Activated T-helper 2 cell treated with anti-CD3 and anti-CD28 coated beads, Interferon-gamma antibody, Interleukin-2, Interleukin-4, amounts not matched to agents 10 μg/mL and 5 μg/mL and 100 μg/mL, durations not matched to agents 14 hours and 24 hours and 36 hours (primary cell): ENCODE measurements at places on chromosomes 13 and 19.

GRCh38 chr13:42895776-42896175 lies 96.3 kb downstream of the EPSTI1 start:
- H3K4me1 ChIP-seq = peaks cover 5% of the 10 kb centered on the region
- H3K4me3 ChIP-seq = no peak overlapping the region
- H3K36me3 ChIP-seq = peaks cover 37% of the 10 kb centered on the region
- no peaks in the 10 kb centered on the region for H3K27me3 ChIP-seq
- DNase-seq = no peak
- H3K27ac ChIP-seq = no peak overlapping the region

GRCh38 chr13:44389876-44390275 lies 16.3 kb downstream of the SERP2 start:
- peaks cover 7% of the 10 kb centered on the region for H3K27me3 ChIP-seq
- no peak overlapping the region for H3K27ac ChIP-seq
- DNase-seq = no peak

DNA sequence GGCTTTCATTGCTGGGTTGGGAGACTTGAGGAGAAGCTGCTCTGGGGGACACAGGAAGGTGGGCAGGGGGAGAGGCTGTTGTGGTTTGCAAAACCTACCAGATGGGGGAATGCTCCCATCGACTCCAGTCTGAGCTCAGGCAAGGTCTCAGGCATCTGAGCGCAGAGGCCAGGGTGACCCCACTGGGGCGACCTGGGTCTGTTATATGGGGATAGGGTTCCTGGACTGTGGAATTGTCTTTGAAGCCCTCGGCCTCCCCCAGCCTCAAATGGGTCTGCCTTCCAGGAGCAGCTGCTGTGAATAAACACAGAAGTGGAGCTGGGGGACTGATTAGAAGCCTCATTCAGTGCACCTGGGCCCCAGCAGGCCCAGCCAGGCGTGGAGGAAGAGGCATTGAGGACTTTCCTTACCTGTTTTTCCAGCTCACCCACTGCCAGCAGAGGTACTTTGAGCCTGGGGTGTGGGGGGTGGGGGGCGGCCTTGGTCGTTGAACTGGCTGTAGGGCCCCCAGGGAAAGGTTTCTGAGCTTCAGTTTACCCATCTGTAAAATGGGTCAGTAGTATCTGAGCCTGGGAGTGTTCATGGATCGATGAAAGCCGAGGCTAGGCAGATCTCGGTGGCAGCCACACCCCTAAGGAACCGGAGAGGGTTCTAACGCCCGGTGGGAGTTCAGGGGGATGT lies 1.4 kb downstream of the CERS4 start:
- peaks cover 2% of the 10 kb centered on the region for H3K27me3 ChIP-seq
- H3K27ac ChIP-seq = peak overlapping the region; percentile 91
- H3K4me3 ChIP-seq = peak overlapping the region; percentile 94
- peaks cover 24% of the 10 kb centered on the region for H3K4me1 ChIP-seq
- no peak for DNase-seq

GRCh38 chr13:97423300-97424045 lies 10.5 kb upstream of the RAP2A start:
- H3K27me3 ChIP-seq = peaks cover 25% of the 10 kb centered on the region
- H3K27ac ChIP-seq = no peak overlapping the region
- no peak for DNase-seq
- H3K4me3 ChIP-seq = no peak overlapping the region
- no peaks in the 10 kb centered on the region for H3K36me3 ChIP-seq
- H3K4me1 ChIP-seq = no peaks in the 10 kb centered on the region

GRCh38 chr19:24073807-24074206 lies 13.2 kb upstream of the ZNF254 start:
- no peak overlapping the region for H3K27ac ChIP-seq
- H3K4me1 ChIP-seq = no peaks in the 10 kb centered on the region
- peaks cover 56% of the 10 kb centered on the region for H3K36me3 ChIP-seq

GRCh38 chr13:111239764-111240670 lies 80.4 kb upstream of the TEX29 start:
- H3K27me3 ChIP-seq = no peaks in the 10 kb centered on the region
- no peak overlapping the region for H3K4me3 ChIP-seq
- peak overlapping the region; percentile 2 for H3K27ac ChIP-seq
- H3K36me3 ChIP-seq = peaks cover 58% of the 10 kb centered on the region
- peaks cover 1% of the 10 kb centered on the region for H3K4me1 ChIP-seq
- no peak for DNase-seq

DNA sequence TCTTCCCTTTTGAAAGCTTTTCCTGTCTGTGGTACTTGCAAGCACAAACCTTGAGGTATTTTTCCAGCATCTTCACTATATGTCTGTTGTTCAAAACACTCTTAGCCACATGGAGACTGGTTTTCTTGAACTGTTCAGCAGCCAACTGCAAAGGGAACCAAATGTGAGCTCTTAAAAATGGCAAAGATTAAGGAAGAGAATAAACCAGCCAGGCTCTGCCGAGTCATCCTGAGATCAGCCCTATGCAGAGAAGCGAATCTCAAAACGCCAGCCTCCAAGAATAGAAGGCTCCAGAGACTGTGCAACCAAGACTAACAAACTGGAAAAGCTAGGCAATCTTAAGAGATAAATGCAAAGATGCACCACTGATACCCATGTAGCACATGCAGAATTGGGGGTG lies 20.7 kb downstream of the AKAP8 start:
- no peak overlapping the region for H3K27ac ChIP-seq
- peaks cover 3% of the 10 kb centered on the region for H3K4me1 ChIP-seq
- no peaks in the 10 kb centered on the region for H3K27me3 ChIP-seq
- H3K36me3 ChIP-seq = peaks cover 70% of the 10 kb centered on the region
- DNase-seq = no peak

DNA sequence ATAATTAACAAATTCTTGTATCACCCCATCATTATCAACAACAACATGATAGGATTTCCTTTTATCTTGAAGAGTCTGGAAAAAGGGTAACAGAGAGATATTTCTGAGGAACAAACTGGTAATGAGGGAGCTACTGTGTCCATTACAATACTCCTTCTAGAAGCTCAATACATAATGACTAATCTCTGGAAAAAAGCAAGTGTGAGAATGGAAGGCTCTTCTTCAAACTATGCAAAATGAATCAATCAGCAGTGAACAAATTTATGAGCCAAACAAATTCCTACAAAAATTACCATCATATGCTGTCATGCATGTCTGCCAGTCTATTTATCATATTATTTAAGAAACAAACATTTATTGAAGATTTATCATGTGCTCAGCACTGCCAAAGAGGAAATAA lies 30.0 kb upstream of the USPL1 start:
- H3K27ac ChIP-seq = no peak overlapping the region
- no peaks in the 10 kb centered on the region for H3K36me3 ChIP-seq
- H3K27me3 ChIP-seq = peaks cover 13% of the 10 kb centered on the region
- H3K4me3 ChIP-seq = no peak overlapping the region
- peaks cover 5% of the 10 kb centered on the region for H3K4me1 ChIP-seq

GRCh38 chr19:19943848-19944582 lies 43.3 kb downstream of the ZNF93 start:
- DNase-seq = no peak
- H3K4me3 ChIP-seq = no peak overlapping the region

- no peak overlapping the region for H3K4me3 ChIP-seq
- peaks cover 33% of the 10 kb centered on the region for H3K36me3 ChIP-seq
- H3K4me1 ChIP-seq = no peaks in the 10 kb centered on the region
- no peaks in the 10 kb centered on the region for H3K27me3 ChIP-seq
Measured at GRCh38 chr19:27774827-27775226, 1438.1 kb downstream of the UQCRFS1 start.

- no peak overlapping the region for H3K4me3 ChIP-seq
- no peaks in the 10 kb centered on the region for H3K4me1 ChIP-seq
- no peak overlapping the region for H3K27ac ChIP-seq
- no peaks in the 10 kb centered on the region for H3K36me3 ChIP-seq
Measured at GRCh38 chr19:14300303-14300702, 80.9 kb upstream of the ADGRE5 start.

GRCh38 chr13:112852808-112853207 lies 116.2 kb upstream of the MCF2L start:
- peaks cover 3% of the 10 kb centered on the region for H3K4me1 ChIP-seq
- no peak for DNase-seq
- peaks cover 58% of the 10 kb centered on the region for H3K36me3 ChIP-seq
- H3K4me3 ChIP-seq = no peak overlapping the region
- H3K27ac ChIP-seq = no peak overlapping the region
- H3K27me3 ChIP-seq = no peaks in the 10 kb centered on the region

GRCh38 chr13:27928353-27928804 lies 8.6 kb downstream of the PDX1 start:
- peaks cover 75% of the 10 kb centered on the region for H3K27me3 ChIP-seq
- H3K4me1 ChIP-seq = peaks cover 3% of the 10 kb centered on the region
- no peak for DNase-seq

GRCh38 chr19:35373492-35373891 lies 2.6 kb downstream of the GPR42 start:
- H3K27ac ChIP-seq = no peak overlapping the region
- no peak overlapping the region for H3K4me3 ChIP-seq
- DNase-seq = no peak
- H3K27me3 ChIP-seq = peaks cover 12% of the 10 kb centered on the region
- H3K36me3 ChIP-seq = no peaks in the 10 kb centered on the region

DNA sequence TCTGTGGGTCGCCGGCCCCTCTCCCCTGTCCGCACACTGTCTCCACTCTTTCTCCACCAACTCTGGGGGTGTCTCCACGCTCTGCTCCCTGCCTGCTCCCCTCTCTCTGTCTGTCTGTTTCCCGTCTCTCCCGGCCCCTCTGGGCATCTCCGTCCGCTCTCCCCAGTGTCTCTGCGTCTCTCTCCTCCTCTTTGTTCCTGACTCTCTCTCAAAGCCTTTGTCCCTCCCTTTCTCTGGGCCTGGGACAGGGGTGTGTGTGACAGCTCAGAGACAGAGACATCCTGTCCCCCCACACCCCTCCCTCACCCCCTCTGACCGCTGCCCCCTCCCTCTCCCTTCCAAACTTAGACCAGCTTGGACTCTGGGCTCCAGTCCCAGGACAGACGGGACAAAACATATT lies 668 bp upstream of the SBK3 start:
- no peaks in the 10 kb centered on the region for H3K36me3 ChIP-seq
- peaks cover 3% of the 10 kb centered on the region for H3K27me3 ChIP-seq
- no peaks in the 10 kb centered on the region for H3K4me1 ChIP-seq

DNA sequence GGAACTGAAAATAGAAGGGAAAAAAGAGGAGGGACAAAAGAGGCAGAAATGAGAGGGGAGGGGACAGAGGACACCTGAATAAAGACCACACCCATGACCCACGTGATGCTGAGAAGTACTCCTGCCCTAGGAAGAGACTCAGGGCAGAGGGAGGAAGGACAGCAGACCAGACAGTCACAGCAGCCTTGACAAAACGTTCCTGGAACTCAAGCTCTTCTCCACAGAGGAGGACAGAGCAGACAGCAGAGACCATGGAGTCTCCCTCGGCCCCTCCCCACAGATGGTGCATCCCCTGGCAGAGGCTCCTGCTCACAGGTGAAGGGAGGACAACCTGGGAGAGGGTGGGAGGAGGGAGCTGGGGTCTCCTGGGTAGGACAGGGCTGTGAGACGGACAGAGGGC lies at the start of gene CEACAM5:
CEACAM5 (plus strand) TSS at position 146 of the 400 bp plus-strand sequence; CDS start at position 252, 106 bp downstream.
- no peak for DNase-seq
- H3K27ac ChIP-seq = no peak within 1 kb of the TSS
- no peaks in the 10 kb centered on the region for H3K36me3 ChIP-seq
- H3K4me1 ChIP-seq = peaks cover 4% of the 10 kb centered on the region
- H3K27me3 ChIP-seq = peaks cover 19% of the 10 kb centered on the region

DNA sequence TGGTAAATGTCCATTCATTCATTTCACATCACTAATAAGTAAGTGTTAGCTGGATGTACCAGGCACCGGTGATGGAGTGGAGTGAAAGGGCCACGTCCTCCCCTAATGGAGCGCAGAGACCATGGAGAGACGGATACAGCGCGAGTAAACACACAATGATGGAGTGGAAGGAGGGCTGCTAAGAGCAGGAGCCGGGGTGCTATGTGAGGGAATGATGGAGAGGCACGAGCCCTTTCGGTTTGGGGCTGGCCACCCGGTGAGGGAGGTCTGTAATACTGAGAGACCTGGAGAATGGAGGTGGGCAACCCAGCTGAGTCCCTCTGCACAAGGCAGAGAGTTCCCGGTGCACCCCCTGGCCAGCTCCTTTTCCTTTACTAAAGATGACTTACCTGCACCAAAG lies 53.7 kb downstream of the PEPD start:
- H3K27ac ChIP-seq = no peak overlapping the region
- H3K4me3 ChIP-seq = no peak overlapping the region
- no peak for DNase-seq
- H3K36me3 ChIP-seq = no peaks in the 10 kb centered on the region
- H3K27me3 ChIP-seq = no peaks in the 10 kb centered on the region
- H3K4me1 ChIP-seq = peaks cover 2% of the 10 kb centered on the region

GRCh38 chr13:29496241-29496712 lies 99.2 kb downstream of the SLC7A1 start:
- peaks cover 4% of the 10 kb centered on the region for H3K4me1 ChIP-seq
- H3K27me3 ChIP-seq = peaks cover 11% of the 10 kb centered on the region
- no peak for DNase-seq
- no peak overlapping the region for H3K4me3 ChIP-seq

- H3K27ac ChIP-seq = no peak overlapping the region
- no peaks in the 10 kb centered on the region for H3K36me3 ChIP-seq
- H3K4me1 ChIP-seq = no peaks in the 10 kb centered on the region
Measured at GRCh38 chr13:59337070-59337469, 826.7 kb downstream of the DIAPH3 start.

GRCh38 chr13:105725887-105726286 lies 809.6 kb downstream of the EFNB2 start:
- H3K36me3 ChIP-seq = no peaks in the 10 kb centered on the region
- no peaks in the 10 kb centered on the region for H3K4me1 ChIP-seq
- H3K27me3 ChIP-seq = no peaks in the 10 kb centered on the region
- H3K4me3 ChIP-seq = no peak overlapping the region
- H3K27ac ChIP-seq = no peak overlapping the region

DNA sequence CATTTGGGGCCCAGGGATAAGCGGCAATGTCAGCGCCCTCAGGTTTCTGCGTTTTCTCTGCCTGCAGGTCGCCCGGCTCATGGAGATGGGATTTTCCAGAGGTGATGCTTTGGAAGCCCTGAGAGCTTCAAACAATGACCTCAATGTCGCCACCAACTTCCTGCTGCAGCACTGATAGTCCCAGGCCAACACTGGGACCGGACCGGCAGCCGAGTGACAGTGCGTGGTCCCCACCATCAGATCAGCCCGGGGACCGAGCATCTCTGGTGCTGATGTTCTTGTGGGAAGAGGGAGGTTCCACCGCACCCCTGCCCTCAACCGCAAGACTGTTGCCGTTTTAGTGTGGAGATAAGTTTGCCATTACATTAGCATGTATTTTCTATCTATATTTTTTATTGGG lies 78.0 kb upstream of the GPR183 start:
- no peaks in the 10 kb centered on the region for H3K27me3 ChIP-seq
- peaks cover 32% of the 10 kb centered on the region for H3K36me3 ChIP-seq
- DNase-seq = no peak
- no peak overlapping the region for H3K27ac ChIP-seq
- H3K4me1 ChIP-seq = peaks cover 74% of the 10 kb centered on the region
- no peak overlapping the region for H3K4me3 ChIP-seq

- H3K36me3 ChIP-seq = no peaks in the 10 kb centered on the region
- H3K27me3 ChIP-seq = no peaks in the 10 kb centered on the region
- no peak for DNase-seq
- H3K4me3 ChIP-seq = no peak overlapping the region
- H3K4me1 ChIP-seq = no peaks in the 10 kb centered on the region
Measured at GRCh38 chr13:80133631-80134261, 207.2 kb downstream of the SPRY2 start.

- H3K36me3 ChIP-seq = no peaks in the 10 kb centered on the region
- no peaks in the 10 kb centered on the region for H3K27me3 ChIP-seq
- no peaks in the 10 kb centered on the region for H3K4me1 ChIP-seq
- H3K27ac ChIP-seq = no peak overlapping the region
Measured at GRCh38 chr19:56132316-56132822, 8.7 kb upstream of the ZNF444 start.
